CD4-positive, CD25-positive, alpha-beta regulatory T cell (primary cell): ENCODE measurements at places on chromosomes 4 and X. TPM values are rescaled to one million over a fixed set of nuclear protein-coding genes. Genes with fewer than 3 reads are reported as not detected.
A peak's percentile ranks its signal among the peaks of the same experiment; 100 is the strongest.

Gene ADH7
- not detected for polyA plus RNA-seq

Gene POF1B
- polyA plus RNA-seq = 0.44 TPM

Gene ACOT9
- polyA plus RNA-seq = 26.3 TPM

Gene GLUD2
- polyA plus RNA-seq = 1.1 TPM

Gene RAB41
- 0.37 TPM for polyA plus RNA-seq

Gene PALLD
- 0.37 TPM for polyA plus RNA-seq

Gene ARHGAP10
- polyA plus RNA-seq = 5.6 TPM

Gene TMEM187
- 18.1 TPM for polyA plus RNA-seq

DNA sequence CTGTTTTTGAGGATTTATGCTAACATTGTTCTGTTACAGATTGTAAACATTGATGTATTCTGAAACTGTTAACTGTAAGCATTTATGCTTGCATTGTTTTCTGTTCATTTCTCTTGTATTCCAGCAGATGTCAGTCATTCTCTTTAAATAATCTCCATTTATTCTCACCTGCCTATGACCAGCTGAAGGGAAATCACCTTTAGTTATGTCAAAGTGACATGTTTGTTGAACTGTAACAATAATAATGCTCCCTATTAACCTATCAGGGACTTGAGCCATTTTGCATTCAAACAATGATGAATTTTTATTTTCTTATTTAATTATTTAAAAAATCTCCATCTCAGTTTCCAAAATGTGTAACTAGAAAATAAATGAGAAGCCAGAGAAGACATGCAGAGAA lies 58.0 kb downstream of the SPCS3 start:
- no peaks in the 10 kb centered on the region for H3K36me3 ChIP-seq
- H3K27me3 ChIP-seq = no peaks in the 10 kb centered on the region
- no peak overlapping the region for H3K4me3 ChIP-seq
- H3K4me1 ChIP-seq = no peaks in the 10 kb centered on the region
- H3K27ac ChIP-seq = no peak overlapping the region

DNA sequence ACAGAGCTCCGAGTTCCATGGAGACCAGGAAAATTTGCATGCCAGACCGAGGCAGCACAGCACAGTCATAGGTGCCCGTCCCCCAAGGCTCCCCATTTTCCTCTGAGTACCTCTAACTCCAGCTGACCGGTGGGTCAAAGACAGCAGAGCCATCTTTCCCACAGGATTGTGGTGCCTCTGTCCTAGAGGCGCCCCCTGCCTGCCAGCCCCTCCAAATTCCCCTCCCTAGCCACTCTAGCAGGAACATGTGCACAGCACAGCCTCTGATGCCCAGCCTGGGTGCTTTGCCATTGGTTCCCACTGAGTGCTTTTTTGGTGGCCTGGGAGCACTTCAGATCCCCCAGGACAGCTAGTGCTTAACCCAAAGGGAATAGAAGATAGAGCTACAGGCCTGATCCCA lies 368.5 kb upstream of the PABPC5 start:
- no peak overlapping the region for H3K27ac ChIP-seq
- no peak for DNase-seq
- H3K4me3 ChIP-seq = no peak overlapping the region
- H3K36me3 ChIP-seq = no peaks in the 10 kb centered on the region
- no peaks in the 10 kb centered on the region for H3K27me3 ChIP-seq

- no peak overlapping the region for H3K27ac ChIP-seq
- no peak overlapping the region for H3K4me3 ChIP-seq
- no peak for DNase-seq
- no peaks in the 10 kb centered on the region for H3K36me3 ChIP-seq
- H3K4me1 ChIP-seq = no peaks in the 10 kb centered on the region
- no peaks in the 10 kb centered on the region for H3K27me3 ChIP-seq
Observed at GRCh38 chrX:113492895-113493294, 652.3 kb upstream of the AMOT start.

DNA sequence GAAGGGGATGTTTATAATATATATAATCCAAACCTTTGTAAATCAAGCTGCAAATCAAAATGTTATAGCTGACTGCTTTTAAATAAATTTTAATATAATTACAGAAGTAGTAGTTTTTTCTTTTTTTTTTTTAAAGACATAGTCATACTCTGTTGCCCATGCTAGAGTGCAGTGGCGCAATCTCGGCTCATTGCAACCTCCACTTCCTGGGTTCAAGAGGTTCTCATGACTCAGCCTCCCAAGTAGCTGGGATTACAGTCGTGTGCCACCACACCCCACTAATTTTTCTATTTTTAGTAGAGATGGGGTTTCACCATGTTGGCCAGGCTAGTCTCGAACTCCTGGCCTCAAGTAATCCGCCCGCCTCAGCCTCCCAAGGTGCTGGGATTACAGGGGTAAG lies 178.7 kb downstream of the FBXW7 start:
- H3K27me3 ChIP-seq = no peaks in the 10 kb centered on the region
- H3K36me3 ChIP-seq = no peaks in the 10 kb centered on the region
- no peak overlapping the region for H3K4me3 ChIP-seq
- no peak for DNase-seq

DNA sequence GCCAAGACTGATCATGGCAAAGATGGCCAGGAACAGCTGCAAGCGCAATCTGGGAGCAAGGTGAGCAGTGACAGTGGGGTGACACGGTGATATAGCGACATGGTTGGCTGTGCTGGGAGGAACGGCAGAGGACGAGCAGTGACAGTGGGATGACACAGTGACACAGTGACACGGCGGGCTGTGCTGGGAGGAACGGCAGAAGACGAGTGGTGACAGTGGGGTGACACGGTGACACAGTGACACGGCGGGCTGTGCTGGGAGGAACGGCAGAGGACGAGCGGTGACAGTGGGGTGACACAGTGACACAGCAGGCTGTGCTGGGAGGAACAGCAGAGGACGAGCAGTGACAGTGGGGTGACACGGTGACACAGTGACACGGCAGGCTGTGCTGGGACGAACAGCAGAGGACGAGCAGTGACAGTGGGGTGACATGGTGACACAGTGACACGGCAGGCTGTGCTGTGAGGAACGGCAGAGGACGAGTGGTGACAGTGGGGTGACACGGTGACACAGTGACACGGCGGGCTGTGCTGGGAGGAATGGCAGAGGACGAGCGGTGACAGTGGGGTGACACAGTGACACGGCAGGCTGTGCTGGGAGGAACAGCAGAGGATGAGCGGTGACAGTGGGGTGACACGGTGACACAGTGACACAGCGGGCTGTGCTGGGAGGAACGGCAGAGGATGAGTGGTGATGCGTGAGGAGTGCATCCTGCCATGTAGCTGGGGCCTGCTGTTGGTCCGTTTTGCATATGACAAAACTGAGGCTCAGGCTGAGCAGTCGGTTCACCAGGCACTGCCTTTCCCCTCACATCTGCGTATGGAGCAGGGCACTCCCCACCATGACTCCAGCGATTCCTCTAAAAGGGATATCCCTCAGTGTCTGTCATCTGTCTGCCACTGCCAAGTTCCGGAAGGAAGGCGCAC lies 36.0 kb upstream of the MXD4 start:
- H3K4me3 ChIP-seq = no peak overlapping the region
- no peak for DNase-seq
- no peak overlapping the region for H3K27ac ChIP-seq
- no peaks in the 10 kb centered on the region for H3K27me3 ChIP-seq

DNA sequence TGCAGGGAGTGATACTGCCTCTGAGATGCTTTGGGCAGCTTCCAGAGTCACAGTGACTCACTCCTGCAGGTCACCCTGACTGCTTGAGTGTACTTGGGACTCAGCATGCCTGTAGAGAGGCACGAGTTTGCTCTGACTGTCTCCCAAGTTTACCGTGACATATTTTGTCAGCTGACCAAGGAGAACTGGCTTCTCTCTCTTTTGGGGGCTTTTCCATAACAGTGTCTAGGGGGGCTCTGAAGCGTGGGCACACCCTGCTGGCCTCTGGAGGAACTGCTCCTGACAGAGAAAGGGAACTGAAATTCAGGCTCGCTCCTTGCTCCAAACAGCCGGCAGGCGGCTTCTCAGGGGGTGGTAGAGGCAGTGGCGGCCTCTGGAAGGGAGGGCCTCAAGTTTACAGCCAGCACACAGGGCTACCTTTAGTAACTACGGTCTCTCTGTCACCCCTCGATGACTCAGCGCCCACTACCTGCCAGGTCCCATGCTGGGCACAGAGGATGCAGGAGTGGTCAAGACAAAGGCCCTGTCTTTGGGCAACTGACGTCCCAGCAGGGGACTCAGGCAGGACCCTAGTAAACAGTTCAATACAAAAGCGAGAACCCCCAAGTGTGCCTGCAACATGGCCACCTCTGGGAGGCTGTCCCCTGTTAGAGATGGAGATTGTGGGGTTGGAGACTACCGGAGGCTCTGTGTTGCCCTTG lies 17.8 kb downstream of the ZNF185 start:
- DNase-seq = no peak
- H3K4me3 ChIP-seq = no peak overlapping the region
- no peaks in the 10 kb centered on the region for H3K36me3 ChIP-seq
- no peaks in the 10 kb centered on the region for H3K4me1 ChIP-seq

DNA sequence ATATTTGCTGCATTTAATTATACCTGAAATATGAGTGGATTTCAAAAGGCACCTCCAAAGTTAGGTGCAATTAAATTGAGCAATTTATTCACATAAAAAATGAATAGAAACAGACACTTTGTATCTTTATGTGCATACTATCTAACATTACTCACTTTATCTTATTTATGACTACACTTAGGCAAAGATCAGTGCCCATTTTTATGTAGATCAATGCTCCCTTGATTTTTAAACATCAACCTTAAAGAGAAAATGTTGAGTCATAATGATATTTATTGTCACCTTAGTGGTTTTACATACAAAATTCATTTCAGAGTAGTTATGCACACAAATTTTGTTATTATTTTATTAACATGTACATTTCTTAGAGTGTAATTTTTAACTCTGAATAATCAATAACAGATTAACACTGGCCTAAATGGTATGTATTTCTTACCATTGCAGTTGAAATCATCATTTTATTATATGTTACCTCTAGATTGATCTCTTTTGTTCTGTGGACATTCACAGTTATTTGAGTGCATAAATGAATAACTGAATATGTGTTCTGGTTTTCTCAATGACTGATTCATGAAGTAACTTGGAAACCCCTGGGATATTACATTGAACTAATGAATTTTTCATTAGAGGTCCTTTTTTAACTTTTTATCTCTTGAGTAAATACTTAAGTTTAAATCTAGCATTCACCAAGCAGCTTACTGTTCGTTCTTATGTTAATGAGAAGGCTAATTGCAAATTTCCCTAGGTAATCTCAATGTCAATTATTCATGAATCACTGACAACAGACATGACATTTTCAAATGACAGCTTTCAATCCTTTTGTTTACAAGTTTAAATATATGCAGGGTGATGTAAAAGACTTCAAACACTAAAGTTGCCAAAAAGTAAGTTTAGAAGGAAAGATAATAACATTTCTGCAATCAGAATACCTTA lies 1182.0 kb upstream of the PABPC4L start:
- no peak for DNase-seq
- no peaks in the 10 kb centered on the region for H3K36me3 ChIP-seq
- H3K4me1 ChIP-seq = no peaks in the 10 kb centered on the region
- H3K27me3 ChIP-seq = no peaks in the 10 kb centered on the region

GRCh38 chr4:177451108-177451500 lies 8.9 kb upstream of the AGA start:
- no peaks in the 10 kb centered on the region for H3K36me3 ChIP-seq
- H3K27me3 ChIP-seq = no peaks in the 10 kb centered on the region

GRCh38 chr4:142293536-142293935 lies 552.6 kb downstream of the INPP4B start:
- no peak for DNase-seq
- H3K27ac ChIP-seq = no peak overlapping the region
- H3K4me1 ChIP-seq = no peaks in the 10 kb centered on the region
- H3K36me3 ChIP-seq = peaks cover 13% of the 10 kb centered on the region

DNA sequence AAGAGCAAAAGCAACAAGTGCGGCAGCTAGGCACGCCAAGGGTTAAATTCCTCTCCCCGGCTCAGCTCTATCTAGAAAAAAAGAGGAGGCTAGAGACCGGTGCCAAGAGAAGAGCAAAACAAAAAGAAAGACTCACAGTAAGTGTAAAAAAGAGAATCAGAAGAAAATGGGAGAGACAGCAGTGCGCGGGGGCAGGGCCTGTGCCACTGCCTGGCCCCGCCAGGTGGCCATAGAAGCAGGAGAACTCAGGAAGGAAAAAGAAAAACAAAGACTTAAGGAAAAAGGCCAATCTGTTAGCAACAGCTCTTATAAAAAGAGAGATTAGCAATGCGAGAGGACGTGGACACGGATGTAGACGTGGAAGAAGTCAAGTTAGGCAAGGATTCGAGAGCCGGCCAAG lies 3.2 kb downstream of the ACOX3 start:
- H3K36me3 ChIP-seq = no peaks in the 10 kb centered on the region
- peak overlapping the region; percentile 33 for H3K27ac ChIP-seq
- no peaks in the 10 kb centered on the region for H3K27me3 ChIP-seq

DNA sequence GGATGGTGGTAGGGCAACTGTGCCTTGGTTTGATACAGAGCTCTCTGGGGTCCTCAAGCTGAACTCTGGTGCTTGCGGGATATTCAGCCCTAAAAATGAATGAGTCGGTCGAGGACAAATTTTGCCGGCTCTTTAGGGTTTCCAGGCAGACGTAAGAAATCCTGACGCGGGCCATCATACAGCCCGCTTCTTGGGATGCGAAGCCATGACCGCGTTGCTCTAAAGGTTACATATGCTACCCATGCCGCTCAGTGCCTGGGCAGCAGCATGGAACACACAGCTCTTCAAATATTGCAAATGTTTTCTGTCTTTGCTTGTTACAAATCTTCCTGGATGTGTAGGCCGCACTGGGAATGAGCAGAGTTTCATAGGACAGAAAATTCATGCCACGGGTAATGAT lies 55.6 kb downstream of the NBDY start:
- H3K4me3 ChIP-seq = no peak overlapping the region
- peaks cover 4% of the 10 kb centered on the region for H3K4me1 ChIP-seq
- no peak for DNase-seq
- H3K27me3 ChIP-seq = no peaks in the 10 kb centered on the region
- peaks cover 6% of the 10 kb centered on the region for H3K36me3 ChIP-seq

GRCh38 chr4:2642968-2643367 lies 106.5 kb downstream of the FAM193A start:
- H3K4me1 ChIP-seq = no peaks in the 10 kb centered on the region
- no peak overlapping the region for H3K27ac ChIP-seq
- peaks cover 61% of the 10 kb centered on the region for H3K36me3 ChIP-seq
- DNase-seq = no peak

GRCh38 chr4:56241500-56241899 lies 145.8 kb downstream of the AASDH start:
- DNase-seq = no peak
- H3K27me3 ChIP-seq = peaks cover 2% of the 10 kb centered on the region
- no peaks in the 10 kb centered on the region for H3K4me1 ChIP-seq
- no peaks in the 10 kb centered on the region for H3K36me3 ChIP-seq
